ENCODE measurements at places on chromosomes 3 and 15.
A peak's percentile ranks its signal among the peaks of the same experiment; 100 is the strongest.

DNA sequence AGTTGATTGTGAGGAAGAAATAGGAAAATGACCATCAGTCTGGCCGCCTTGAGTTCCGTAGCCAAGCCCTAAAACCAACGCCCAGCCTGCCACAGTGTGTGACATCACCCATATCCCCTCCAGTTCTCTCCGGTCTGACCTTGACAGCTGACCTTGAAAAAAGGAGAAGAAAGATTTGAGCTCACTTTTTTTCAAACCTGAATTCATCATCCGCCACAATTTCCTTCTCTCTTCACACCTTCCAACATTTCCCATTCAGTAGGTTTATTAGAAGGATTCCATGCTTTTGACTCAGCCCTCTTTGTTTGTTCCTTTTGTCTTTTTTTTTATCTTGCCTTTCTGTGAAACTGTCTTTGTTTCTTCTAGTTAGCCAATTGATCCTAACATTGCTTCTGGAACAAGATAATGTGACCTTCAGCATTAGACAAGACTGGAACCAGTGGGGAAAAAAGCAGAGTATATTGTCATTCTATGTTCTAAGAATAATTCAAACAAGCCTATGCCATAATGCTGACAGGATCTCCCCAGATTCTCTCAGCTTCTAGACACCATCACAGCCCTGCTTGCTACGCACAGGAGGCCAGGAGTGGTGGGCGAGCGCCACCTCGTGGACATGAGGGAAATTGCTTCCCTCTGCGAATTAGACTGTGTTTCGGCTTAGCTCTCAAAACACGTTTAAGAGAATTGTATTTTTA lies 283.1 kb downstream of the FGF12 start:
- DNase-seq = peak; percentile 5

DNA sequence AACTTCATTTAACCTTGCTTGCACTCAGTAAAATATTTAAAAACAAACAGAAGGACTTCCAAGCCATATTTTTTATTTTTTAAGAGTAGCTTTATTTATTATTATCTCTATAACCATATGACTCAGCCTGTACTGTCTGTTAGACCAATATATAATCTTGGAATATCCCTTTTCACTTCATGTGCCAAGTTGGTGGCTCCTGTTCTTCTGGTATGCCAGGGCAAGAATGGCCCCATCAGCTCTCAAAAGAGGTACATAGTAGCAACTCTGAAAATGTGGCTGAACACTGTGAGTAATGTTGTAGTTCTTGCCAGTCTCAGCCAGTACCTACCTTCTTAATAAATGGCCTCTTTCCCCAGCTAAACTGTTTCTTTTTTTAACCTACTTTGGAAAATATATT lies 257.0 kb upstream of the UBE2E1 start:
- no peak for DNase-seq

DNA sequence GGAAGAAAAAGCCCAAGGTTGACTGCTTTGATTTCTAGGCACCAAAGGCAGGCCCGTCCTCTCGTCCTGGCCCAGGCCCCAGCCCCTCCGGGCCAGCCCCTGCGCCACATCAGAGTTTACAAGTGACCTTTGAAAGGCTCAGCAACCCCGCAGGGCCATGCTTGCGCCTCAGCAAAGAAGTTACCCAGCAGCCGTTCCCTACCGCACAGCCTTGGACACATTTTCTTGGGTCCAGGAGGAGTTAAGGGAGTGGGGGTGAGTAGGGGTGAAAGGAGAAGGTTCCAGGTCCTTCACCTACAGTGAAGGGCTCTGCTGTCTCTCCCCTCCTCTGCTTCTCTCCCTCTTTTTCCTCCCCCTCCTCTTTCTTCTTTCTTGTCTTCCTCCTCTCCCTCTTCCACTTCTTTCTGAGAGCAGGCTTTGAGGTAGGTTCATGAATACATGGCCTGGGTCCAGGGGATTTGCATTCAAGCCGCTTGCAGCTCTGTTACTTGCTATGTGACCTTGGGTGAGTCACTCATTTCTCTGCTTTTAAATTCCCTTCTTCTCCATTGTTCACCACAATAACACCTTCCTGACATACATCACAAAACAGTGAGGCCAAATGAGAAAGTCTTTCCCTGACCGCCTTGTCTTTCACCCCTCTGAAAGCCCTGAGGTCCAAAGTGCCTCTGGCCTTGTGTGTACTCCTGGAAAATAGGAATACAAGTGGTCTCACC lies 223.3 kb upstream of the TPRG1 start:
- no peak for DNase-seq

GRCh38 chr3:12135029-12135657 lies 23.6 kb downstream of the TIMP4 start:
- DNase-seq = peak; percentile 14

DNA sequence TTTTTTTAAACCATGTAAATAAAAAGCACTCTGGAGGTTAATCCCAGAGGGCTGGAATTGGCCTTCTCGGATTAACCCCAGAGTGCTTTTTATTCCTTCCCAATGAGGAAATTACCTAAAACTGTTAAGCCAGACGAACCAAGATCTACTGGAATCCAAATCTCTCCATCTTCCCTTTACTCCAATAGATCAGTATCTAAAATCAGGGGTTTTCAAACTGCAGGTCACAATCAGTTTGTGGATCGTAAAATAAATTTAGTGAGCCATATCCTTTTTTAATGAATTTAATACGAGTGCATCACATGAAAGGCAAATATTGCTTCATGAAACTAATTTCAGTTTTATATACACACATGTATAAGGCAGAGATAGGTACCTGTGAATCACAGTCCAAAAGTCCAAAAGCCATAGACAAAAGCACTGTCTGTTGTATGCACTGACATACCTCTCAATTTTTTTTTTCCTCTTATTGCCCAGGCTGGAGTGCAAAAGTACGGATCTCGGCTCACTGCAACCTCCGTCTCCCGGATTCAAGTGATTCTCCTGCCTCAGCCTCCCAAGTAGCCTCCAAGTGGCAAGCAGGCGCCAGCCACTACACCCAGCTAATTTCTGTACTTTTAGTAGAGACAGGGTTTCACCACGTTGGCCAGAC lies 61.3 kb downstream of the TBL1XR1 start:
- no peak for DNase-seq

DNA sequence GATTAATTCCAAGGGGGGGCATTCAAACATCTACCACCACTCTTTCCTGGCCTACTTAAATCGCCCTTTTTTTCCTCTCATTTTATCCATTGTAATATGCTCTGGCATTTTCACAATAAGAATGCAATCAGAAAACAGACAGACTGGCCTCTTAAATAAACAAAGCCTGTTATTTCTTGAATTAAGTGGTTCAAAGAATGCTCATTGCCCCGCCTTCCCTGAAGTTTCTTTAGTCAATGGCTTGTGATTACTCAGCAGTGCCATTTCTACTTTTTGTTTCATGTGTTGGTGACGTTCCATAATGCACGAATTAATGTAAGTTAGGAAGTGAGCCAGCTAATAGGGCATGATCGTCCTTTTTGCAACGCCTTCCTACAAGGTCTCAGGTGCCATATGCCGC lies 68.0 kb downstream of the FBN1 start:
- DNase-seq = no peak

DNA sequence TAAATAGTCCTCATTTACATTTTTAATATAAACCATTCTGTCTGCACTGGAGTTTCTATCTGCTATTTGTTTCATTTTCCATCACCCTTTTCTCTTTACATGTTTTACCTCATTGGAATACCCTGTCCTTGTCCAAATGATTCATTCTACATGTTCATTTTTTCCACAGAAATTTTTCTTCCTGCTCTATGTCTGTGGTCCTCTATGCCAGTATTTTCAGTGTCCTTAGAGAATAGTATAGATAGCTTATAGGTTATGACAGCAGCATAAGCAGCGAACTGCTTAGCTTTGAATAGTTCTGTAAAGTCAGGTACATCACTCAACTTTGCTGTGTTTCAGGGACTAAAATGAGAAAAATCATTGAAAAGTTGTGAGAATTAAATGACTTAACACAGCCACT lies 742.3 kb upstream of the CBLB start:
- no peak for DNase-seq

DNA sequence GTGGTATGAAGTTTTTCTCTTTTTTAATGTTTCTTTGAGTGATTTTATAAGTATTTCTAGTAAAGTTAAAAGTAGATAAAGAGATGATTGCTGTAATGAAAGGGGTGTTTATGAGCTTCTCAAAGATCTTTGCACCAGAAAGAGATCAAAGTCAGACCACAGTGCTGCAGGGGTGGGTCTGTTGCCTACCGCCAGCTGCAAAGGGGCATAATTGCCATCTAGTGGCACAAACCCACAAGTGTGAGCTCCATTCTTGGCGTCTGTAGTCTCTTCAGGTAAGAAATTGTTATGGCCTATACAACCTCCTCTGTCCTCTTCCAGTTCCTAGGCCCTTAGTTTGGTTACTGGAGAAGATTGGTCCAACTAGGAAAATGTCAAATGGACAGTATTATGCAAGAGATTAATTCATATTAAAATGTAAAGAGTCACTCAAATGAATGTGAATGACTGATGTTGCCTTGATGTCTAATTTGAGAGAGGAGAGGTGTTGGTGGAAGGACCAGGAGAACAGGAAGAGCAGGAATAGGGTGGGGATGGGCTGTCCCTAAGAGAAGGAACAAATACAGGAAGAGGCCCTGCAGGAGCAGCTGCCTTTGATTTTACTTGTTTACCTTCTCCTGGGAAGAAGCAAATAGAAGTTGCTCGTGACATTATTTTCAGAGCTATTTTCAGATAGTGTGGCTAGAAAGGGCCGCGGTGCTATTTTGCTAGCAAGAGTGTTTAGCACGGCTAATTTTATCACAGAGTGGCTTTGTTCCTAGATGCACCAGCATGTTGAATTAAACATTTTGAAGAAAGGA lies 53.0 kb upstream of the GSK3B start:
- DNase-seq = peak; percentile 64

DNA sequence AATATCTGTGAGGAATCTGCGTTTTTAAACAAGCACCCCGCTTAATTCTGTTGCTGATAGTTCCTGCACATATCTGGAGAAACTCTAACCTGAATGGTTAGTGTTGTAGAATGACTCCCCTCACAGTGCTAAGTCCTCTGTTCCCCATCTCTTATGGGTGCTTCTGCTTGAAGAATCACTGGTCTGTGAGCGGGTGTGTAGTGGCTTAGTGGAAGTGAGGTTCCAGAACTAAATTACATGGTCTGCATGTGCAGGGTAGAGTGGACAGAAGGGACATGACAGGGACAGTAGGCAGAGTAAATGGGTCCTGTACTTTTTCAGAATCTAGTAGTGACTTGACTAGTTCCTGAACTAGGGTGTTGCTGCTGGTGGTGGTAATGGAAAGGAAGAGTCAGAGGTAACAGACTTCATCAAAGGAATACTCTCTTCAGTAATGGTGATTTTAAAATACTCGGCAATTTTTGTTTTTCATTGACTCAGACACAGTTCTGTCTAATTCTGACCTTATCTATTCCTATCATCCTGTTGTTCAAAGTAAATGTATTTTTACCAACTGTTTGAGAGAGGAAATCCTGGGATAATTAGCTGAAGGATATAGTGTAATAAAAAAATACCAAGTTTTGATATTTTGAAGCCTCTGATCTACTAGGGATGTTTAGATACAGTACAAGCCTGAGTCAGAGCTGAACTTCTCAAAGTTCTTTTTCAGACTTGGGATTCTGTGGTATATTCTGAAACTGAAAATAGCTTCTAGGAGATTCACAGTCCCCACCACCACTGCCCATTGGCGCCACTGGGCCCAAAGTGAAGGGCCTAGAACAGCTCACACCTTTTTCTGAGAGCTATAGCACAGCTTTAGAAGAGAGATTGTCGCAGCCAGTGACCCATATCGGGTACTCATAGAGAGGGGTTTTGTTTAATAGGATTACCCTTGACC lies 55.5 kb downstream of the FNDC3B start:
- no peak for DNase-seq
